Brain (organoid and tissue), 16 donors: ENCODE measurements at places on chromosomes 2 and 18.
A peak's percentile ranks its signal among the peaks of the same experiment; 100 is the strongest.

GRCh38 chr2:179307616-179308371, 43.2 kb upstream of the SESTD1 start:
- no peak for DNase-seq

DNA sequence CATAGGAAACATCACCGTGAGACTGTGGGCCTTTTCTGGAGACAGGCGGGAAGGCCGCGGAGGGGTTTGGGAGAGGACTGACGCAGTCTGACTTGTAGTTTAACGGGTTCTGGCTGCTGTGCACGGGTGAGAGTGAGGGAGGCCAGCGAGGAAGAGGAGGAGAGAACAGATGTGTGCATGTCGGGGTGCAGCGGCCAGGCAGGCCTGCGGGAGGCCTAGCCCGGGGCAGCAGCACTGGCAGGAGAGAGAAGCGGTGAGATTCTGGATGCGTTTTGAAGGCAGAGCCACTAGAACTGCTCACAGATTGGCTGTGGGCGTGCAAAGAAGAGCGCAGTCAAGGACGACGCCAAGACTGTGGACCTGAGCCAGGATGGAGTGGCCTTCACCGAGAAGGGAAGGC, 53.9 kb downstream of the PTGR3 start:
- DNase-seq, result no peak

- DNase-seq, result peak; percentile 86
Measured at GRCh38 chr2:218892693-218893348, 12.2 kb downstream of the WNT10A start.

- DNase-seq, result no peak
Measured at GRCh38 chr2:158692372-158693103, 102.6 kb upstream of the DAPL1 start.

DNA sequence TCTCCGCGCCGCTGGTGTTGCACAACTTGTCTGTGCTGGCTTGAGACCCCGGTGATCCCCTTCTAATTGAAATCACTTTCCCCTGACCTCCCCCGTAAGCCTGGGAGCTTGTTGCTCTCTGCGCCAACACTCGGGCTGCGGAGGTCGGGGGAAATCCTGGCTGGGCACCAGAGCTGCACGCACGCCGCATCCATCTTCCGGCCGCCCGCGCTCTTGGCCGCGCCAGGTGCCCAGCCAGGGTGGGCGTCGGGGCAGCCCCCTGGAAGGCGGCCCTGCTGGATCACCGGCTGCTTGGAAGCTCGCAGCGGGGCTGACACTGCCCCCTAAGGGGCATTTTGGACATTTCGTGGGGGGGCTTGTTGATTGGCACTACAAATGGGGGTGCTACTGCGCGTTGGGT, 280.3 kb upstream of the SKOR2 start:
- no peak for DNase-seq

- DNase-seq, result no peak
Measured at GRCh38 chr2:157572725-157573124, 55.9 kb downstream of the ACVR1C start.

DNA sequence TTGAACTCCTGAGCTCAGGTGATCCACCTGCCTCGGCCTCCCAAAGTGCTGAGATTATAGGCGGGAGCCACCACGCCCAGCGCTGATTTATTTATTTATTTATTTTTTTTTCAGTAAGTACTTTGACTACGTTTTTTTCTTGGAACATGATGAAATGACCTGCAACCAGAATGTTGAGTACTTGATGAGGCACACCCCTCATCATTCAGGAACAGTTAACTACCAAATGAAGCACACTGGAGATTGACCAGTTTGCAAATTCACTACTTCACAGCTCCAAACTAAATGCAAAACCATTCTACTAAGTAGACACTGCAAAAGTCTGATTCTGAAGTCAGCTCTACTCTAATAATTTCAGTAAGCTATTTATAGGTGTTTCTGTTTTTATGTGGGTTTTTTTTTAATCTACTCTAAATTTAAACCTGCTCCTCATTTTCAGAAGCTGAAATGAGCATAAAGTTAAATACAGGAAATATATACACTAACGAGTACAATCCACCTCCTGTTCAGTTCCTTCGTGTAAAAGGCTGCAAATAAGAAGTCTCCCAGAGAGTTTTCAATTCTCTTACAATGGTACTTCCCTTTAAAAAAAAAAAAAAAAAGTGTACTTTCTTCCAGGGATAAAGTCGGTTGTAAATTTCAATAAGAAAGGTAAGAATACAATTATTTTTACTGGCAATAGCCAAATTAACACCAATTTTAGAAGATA, 1.4 kb downstream of the GFPT1 start:
- DNase-seq, result no peak

- peak; percentile 98 for DNase-seq
Measured at GRCh38 chr2:240819858-240820606, at the start of gene KIF1A. Gene KIF1A, minus strand, starts transcription at chr2:240820219. Its CDS starts 22,467 bp downstream, at chr2:240797752.
